Stomach (tissue), 19 donors: ENCODE measurements at places on chromosomes 12 and 14. TPM values are rescaled to one million over a fixed set of nuclear protein-coding genes. Genes with fewer than 3 reads are reported as not detected.
A peak's percentile ranks its signal among the peaks of the same experiment; 100 is the strongest.

Gene RPL10L
- total RNA-seq = not detected

Gene VSIG10
- total RNA-seq = 35.5 TPM

Gene B4GALNT3
- 332 TPM for total RNA-seq

Gene NANOG
- not detected for total RNA-seq

Gene OR6C2
- not detected for total RNA-seq

Gene DEGS2
- total RNA-seq = 1.2 TPM

Gene APOF
- not detected for total RNA-seq

Gene TCL1A
- not detected for total RNA-seq

Gene NTF3
- total RNA-seq = 4.0 TPM

DNA sequence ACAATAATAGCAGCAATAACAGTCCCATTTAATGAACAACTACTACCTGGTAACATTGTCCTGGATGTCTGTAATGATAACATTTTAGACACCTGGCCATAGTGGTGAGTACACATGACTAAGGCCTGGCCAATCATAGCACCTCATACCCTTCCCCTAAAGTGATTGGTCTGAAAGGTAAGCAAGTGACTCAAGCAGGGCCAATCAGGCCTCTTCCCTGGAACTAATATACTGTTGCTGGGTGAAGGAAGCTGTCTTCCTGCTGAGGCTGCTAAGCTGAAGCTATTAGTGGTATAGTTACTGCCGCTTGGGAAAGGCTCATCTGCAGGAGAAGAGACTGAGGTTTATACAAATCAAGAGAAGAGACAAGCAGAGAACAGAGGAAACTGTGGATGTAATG lies 18.7 kb upstream of the NOS1 start:
- H3K27ac ChIP-seq = no peak overlapping the region
- H3K27me3 ChIP-seq = no peaks in the 10 kb centered on the region
- H3K36me3 ChIP-seq = no peaks in the 10 kb centered on the region
- no peaks in the 10 kb centered on the region for H3K4me1 ChIP-seq
- DNase-seq = no peak

- H3K4me1 ChIP-seq = no peaks in the 10 kb centered on the region
- DNase-seq = peak; percentile 32
- no peaks in the 10 kb centered on the region for H3K36me3 ChIP-seq
These were observed 213.6 kb downstream of the ERC1 start for GRCh38 chr12:1204581-1205121.

GRCh38 chr12:132139912-132140311 lies 4.2 kb downstream of the DDX51 start:
- H3K4me1 ChIP-seq = peaks cover 23% of the 10 kb centered on the region
- no peak for DNase-seq
- no peaks in the 10 kb centered on the region for H3K27me3 ChIP-seq
- no peak overlapping the region for H3K27ac ChIP-seq

DNA sequence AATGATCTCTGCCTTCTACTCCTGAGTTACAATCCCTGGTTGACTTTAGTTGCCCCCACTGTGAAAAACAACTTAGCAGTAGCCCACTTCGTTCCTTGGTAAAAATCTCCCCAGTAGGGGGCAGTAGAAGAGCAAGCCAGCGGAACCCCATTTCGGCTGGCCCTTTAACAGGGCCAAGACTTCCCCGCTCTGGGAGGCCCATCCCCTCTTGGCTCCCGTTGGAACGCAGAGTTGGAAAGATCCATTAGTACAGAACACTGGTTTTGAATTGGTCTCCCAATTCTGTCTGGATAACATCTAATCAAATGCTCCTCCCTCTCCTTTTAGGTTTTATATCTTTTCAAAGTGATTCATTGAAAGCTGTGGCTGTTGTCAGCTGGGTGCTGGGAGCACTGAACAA lies 1133.3 kb downstream of the BCL11B start:
- H3K36me3 ChIP-seq = no peaks in the 10 kb centered on the region
- H3K4me1 ChIP-seq = no peaks in the 10 kb centered on the region
- no peak for DNase-seq
- no peak overlapping the region for H3K27ac ChIP-seq
- no peak overlapping the region for H3K4me3 ChIP-seq

DNA sequence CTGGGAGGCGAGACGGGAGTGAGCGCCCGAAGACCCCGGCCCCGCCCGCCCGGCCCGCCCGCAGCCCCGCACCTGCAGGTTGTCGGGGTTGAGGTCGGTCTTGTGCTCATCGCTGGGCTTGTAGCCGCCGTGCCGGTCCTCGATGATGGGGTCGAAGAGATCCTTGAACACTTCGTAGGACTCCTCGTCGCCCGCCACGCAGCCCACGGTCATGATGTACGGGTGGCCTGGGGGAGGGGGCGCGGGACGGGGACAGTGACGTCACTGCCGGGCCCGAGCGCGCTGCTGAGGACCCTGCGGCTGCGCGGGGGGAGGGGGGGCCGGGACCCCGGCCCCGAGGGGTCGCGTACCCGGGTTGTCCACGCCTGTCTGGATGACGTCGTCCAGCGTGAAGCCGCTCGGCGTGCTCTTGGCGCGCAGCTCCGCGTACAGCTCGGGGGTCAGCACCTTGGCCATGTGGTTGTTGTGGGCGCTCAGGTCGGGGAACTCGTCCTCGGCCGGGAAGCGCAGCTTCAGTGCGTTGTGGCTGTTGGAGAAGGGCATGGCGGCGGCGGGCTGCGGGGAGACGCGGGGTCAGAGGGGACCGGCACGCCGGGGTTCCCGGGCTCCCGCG lies 573 bp downstream of the CKB start:
- peaks cover 94% of the 10 kb centered on the region for H3K4me1 ChIP-seq
- no peaks in the 10 kb centered on the region for H3K27me3 ChIP-seq
- DNase-seq = no peak
- peak overlapping the region; percentile 80 for H3K4me3 ChIP-seq
- H3K27ac ChIP-seq = peak overlapping the region; percentile 91

DNA sequence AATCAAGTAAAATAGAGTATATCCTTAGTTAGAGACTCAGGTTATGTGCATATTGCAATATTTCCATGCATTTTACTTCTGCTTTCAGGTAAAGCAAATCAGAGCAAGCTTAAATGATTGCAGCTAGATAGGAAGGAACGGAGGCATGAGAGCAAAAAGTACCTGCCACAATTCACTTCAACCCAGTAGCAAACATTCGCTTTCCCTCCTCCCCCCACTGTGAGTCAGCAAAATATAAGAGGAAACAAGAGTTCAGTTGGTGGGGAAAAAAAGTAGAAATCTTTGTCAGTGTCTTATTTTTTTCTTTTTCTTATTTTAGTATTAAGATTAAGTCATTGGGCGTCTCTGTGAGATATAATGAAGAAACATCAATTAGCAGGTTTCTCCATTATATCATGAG lies 475.4 kb downstream of the NPAS3 start:
- H3K36me3 ChIP-seq = no peaks in the 10 kb centered on the region
- no peak for DNase-seq
- H3K27me3 ChIP-seq = no peaks in the 10 kb centered on the region
- no peak overlapping the region for H3K4me3 ChIP-seq
- no peaks in the 10 kb centered on the region for H3K4me1 ChIP-seq

GRCh38 chr12:6821591-6822425 lies at the start of gene GPR162:
Gene GPR162 (plus strand): TSS chr12:6821821. CDS start chr12:6823899, 2,078 bp downstream.
- no peaks in the 10 kb centered on the region for H3K36me3 ChIP-seq
- peak within 1 kb of the TSS; percentile 41 for H3K27ac ChIP-seq
- peaks cover 38% of the 10 kb centered on the region for H3K27me3 ChIP-seq

- peak; percentile 53 for DNase-seq
- H3K27me3 ChIP-seq = no peaks in the 10 kb centered on the region
- H3K36me3 ChIP-seq = no peaks in the 10 kb centered on the region
- H3K27ac ChIP-seq = no peak overlapping the region
These were observed 19.9 kb upstream of the MSI1 start for GRCh38 chr12:120388691-120389481.

- DNase-seq = no peak
- H3K27ac ChIP-seq = no peak overlapping the region
- H3K4me3 ChIP-seq = no peak overlapping the region
- no peaks in the 10 kb centered on the region for H3K27me3 ChIP-seq
These were observed 23.9 kb downstream of the SLC7A8 start for GRCh38 chr14:23159532-23159931.

GRCh38 chr12:29782871-29783772 lies 620 bp downstream of the TMTC1 start:
- H3K27me3 ChIP-seq = no peaks in the 10 kb centered on the region
- peak overlapping the region; percentile 74 for H3K4me3 ChIP-seq
- peak overlapping the region; percentile 52 for H3K27ac ChIP-seq
- H3K4me1 ChIP-seq = peaks cover 25% of the 10 kb centered on the region
- DNase-seq = peak; percentile 28

DNA sequence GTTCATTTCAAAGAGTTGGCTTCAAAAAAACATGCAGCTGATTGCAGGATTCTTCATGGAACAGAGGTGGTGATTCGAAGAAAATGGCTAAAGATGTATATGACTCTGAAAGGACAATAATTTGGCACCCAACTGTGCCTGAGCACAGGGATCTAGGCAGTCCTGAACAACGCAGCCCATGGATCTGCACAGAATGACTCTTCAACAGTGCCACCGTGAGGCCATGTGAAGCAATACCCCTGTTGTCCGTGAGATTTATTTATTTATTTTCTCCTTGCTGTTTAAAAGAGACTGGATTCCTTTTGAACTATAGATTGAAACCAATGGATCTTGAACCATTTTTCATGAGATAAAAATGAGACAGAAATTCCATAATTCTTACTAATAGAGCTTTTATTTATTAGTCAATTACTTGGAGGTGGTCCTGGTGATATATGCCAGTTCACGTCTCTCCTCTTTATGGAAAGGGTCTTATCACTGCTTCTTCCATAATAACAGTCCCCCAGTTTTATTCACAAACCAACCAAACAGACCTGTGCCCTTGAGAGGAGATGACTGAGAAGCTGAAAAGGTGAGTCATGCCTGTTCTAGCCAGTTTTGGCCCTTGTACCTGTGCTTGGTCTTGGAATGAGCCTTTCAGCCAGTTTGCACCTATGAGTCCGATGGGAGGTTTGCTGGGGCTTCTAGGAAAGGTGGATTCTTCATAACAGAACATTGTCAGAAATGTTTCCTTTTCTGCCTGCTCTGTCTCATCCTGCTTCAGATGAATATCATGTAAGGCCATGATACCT lies 1598.3 kb downstream of the AACS start:
- H3K27ac ChIP-seq = no peak overlapping the region
- no peak for DNase-seq
- no peak overlapping the region for H3K4me3 ChIP-seq

DNA sequence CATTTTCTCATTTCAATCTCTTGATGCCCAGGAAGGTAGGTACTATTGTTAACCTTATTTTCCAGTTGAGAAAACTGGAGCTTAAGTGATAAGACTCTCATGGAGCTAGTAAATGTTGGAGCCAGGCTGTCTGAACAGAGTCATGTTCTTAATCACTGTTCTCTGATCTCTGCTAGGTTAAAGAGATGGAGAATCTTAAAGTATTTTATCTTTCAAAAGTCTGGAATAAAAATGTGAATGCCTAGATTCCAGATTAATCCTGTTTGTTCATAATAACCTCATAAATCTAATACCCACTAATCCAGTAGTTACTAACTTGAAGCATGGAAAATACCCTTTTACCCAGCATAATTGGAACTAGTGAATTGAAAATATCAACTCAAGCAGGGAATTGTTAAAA lies 341.0 kb upstream of the RGS6 start:
- no peak overlapping the region for H3K27ac ChIP-seq
- DNase-seq = no peak
- no peak overlapping the region for H3K4me3 ChIP-seq
- no peaks in the 10 kb centered on the region for H3K36me3 ChIP-seq
- H3K27me3 ChIP-seq = no peaks in the 10 kb centered on the region
